ENCODE measurements at places on chromosomes 1 and 21.

GRCh38 chr1:81998165-81998564, 197.4 kb downstream of the ADGRL2 start:
- no peak for DNase-seq

GRCh38 chr21:37028570-37028969, 22.1 kb downstream of the RIPPLY3 start:
- no peak for DNase-seq

DNA sequence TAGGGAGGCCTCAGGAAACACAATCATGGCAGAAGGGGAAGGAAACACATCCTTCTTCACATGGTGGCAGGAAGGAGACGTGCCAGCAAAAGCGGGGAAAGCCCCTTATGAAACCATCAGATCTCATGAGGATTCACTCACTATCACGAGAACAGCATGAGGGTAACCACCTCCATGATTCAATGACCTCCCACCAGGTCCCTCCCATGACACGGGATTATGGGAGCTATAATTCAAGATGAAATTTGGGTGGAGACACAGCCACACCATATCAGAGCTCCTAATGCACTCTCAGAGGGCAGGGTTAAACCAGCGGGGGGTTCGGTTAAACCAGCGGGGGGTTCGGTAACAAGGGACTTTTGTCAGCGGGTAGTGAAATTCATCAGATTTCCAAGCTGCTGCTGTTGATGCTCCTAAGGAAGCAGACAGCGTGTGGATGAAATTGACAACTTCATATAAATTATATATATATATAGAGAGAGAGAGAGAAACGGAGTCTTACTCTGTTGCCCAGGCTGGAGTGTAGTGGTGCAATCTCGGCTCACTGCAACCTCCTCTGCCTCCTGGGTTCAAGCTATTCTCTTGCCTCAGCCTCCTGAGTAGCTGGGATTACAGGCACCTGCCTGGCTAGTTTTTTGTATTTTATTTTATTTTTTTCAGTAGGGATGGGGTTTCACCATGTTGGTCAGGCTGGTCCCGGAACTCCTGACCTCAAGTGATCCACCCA, 4.2 kb downstream of the CSTB start:
- no peak for DNase-seq

DNA sequence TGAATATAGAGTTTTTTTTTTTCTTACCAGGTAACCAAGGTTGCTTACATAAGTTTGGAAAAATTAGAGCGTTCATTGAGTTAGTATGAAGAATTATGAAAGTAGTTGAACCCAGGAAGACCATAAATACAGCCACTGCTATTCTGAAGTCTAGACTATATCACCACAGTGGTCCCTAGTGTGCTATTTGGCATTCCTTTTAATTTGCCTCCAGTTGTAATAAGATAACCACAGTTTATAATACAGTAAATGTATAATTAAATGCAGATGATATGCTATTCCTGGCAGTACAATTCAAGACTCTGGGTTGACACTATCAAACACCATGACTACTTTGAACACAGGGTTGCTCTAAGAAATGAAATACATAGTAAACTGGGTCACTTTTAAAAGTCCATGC, 270.5 kb downstream of the BRINP2 start:
- no peak for DNase-seq

DNA sequence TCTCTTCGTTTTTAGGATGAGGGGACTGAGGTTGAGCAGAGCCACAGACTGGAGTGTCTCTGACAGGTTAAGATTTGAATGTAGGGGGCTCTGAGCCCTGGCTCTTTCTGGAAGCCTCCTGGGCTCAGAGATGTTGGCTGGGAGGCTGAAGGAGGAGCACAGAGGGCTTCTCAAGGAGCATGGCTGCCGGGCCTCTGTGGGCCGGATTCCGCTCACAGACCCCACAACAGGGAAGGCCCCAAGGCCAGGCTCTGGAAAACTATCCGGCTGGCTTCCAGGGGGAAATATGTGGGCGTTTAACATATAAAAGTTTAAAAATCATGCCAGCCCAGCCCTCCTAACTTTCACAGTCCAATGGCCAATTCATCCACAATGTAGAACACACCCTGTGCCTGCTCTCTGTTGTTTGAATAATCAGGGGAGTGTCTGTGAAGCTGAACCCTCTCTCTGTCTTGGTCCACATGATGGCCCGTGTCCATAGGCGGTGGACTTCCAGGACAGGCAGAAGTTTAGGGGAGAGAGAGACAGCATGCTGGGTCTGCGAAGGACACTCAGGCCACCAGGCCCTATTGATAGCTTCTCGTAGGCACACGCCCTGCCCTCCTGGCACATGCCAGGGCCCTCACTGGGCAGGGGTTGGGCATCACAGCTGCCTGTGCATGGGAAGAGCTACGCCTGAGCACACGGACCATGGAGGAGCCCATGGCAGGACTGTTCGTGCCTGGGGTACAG, 10.8 kb downstream of the OBSCN start:
- no peak for DNase-seq

DNA sequence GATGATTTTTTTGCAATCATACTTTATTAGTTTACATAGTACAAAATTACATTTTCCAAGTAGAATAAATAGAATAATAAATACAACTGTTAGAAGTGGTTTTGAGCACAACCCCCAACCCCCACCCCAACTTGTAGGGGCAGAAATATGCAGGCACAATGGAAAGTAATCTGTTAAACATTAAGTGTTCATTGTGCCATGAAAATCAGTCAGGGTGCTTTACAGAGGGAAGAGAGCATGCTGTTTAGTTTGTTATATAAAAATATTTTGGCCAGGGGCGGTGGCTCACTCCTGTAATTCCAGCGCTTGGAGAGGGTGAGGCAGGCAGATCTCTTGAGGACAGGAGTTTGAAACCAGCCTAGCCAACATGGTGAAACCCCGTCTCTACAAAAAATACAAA, 2.6 kb downstream of the OR10T2 start:
- DNase-seq, result no peak

- DNase-seq, result no peak
Observed at GRCh38 chr21:44295646-44296045, 4.2 kb upstream of the PFKL start.

GRCh38 chr1:179545321-179545720, 30.4 kb downstream of the NPHS2 start:
- no peak for DNase-seq

DNA sequence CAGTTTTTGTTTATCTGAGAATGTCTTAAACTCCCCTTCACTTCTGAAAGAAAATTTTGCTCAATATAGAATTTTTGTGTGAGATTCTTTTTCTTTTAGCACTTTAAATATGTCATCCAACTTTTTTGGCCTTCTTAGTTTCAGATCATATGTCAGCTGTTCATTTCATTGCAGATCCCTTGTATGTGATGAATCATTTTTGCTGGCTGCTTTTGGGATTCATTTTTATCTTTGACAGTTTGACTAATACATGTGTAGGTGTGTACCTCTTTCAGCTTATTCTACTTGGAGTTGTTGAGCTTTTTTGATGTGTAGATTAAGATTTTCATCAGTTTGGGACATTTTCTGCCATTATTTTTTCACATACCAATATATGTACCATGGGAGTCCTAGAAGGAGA, 156.8 kb downstream of the FASLG start:
- no peak for DNase-seq

GRCh38 chr1:224929335-224930237, at the start of gene DNAH14:
TSS of gene DNAH14 (plus strand) at chr1:224929675. CDS start at chr1:224952703, 23,028 bp downstream.
- DNase-seq, result no peak

DNA sequence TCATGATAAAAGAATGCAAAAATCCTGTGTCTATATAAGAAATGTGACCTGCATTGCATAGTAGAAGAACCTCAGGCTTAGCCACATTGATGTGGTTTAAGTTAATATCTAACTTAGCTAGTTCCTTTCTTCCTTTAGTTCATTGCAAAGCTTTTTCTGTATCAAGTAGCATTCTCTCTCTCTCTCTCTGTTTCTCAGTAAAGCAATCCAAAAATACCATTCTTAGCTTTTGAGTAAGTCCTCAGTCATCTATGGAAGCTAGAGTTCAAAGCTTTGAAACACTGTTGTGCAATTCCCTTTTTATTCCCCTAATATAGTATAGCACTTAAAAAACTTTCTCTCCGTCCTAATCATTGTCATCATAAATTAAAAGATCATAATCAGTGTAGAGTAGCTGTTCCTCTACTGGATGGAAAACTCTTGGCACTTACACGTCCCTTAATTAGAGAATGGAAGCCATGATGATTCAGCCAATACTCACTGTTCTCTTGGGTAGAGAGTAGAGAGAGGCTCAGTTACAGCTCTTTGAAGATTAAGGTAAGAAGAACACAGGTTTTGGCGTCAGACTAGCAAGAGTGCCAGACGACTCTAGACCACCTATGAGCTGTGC, 350.3 kb upstream of the LYPLAL1 start:
- DNase-seq, result no peak

DNA sequence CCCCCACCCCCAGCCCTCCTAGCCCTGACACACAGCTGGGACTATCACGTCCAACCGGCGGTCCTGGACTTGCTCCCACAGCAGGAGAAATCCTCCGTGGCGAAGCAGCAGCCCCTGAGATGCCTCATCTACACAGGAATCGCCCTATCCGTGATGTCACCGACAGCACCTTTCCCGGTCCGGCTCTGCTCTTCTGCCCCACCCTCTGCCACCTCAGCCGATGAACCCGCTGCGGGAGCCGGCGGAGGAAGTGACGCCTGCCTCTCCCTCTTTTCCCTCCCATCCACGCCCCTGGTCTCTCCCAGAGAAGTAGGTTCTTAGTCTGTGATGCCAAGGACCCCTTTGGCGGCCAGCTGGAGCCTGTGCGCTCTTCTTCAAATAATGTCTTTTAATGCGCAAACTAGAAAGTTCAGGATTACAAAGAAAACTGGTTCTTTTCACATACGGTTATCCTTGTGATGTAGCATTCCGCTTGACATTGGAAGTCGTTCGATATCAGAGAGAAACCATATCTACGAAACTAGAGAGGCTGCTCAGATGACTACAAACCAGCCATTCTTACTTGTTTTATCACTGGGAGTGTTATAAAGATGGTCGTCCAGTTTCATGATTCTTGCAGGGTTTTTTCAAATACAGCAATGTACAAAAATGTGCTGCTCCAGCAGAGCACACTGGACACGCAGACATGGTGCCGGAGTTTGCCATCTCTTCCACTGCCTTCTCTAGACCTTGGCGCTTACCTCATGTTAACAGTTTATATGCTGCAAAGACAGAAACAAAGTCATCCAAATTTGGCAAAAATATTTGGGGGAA, 120.3 kb downstream of the PPIAL4G start:
- DNase-seq, result no peak

DNA sequence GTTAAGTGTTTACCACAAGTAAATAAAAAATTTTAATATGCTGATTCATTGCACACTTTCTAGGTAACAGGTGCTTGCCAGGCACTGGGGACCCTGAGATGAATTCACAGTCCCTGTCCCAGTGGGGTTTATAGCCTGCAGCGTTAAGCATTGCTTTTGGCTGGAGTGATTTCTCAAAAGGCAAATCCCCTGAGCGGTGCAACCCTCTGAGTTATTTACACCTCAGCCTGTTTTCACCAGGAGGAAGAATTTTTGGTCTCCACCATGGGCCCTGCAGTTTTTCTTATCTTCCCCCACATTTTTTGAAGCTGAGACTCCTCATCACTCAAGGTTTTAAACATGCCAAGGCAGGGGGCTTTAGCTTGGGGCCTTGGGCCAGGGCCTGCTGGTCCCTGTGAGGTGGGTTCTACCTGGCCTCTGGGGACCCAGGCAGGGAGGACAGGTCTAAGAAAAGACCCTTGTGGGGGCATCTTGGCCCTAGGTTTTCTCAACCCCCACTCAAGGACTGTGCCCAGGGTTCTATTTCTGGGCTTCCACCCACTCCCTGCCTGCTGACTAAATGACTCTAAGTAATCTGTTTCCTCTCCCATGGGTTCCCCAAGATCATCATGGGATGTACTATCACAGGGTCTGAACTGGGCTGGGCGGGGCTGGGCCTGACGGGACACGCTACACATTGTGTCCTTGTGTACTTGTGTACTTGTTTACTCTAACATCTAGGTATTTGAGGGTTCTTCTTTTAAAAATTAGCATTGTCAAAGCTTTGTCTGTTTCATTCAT, 10.2 kb upstream of the CHIT1 start:
- DNase-seq, result no peak

- DNase-seq, result no peak
Observed at GRCh38 chr1:42209526-42210251, 45.1 kb upstream of the GUCA2A start.

DNA sequence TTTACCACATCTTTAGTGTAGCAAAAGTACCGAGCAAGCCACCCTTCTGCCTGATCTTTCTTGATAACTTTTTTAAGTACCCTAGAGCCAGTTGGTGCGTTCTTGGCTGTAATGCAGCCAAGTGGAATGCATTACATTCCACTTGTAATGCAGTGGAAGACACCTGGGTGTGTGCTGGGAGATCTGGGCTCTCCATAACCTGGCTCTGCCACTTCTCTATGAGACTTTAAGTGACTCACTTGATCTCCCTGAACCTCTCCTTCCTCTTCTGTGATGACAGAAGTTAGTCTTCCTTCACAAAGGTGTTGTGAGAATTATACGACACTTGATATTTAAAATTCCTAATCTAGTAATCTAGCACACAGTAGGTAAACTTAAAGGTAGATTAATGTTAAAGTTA, 35.3 kb upstream of the NFIA start:
- DNase-seq, result no peak

GRCh38 chr1:9826087-9826486, 2.3 kb upstream of the CLSTN1 start:
- DNase-seq, result no peak

- DNase-seq, result no peak
Observed at GRCh38 chr1:241592273-241592958, 47.8 kb downstream of the CHML start.

- DNase-seq, result no peak
Observed at GRCh38 chr1:97340951-97341350, 579.9 kb downstream of the DPYD start.

DNA sequence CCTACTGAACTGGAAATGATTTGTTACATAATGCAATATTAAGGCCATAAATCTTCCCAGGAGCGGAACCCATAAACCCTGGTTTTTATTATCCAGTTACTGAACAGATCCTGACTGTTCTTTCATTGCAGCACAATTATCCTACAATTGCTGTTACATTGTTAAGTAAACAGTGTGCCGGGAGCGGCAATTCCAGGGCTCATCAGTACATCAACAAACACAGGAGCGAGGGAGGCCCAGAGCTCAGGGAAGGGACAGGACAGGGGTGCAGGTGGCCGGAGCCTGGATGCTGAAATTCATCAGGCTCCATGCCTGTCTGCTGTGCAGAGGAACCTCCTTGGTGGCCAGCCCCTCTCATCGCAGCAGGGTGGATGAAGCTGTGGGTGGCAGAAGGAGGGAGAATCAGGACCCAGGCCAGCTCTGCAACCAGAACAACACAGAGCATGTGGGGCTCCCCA, 544.7 kb downstream of the NPHP4 start:
- no peak for DNase-seq

DNA sequence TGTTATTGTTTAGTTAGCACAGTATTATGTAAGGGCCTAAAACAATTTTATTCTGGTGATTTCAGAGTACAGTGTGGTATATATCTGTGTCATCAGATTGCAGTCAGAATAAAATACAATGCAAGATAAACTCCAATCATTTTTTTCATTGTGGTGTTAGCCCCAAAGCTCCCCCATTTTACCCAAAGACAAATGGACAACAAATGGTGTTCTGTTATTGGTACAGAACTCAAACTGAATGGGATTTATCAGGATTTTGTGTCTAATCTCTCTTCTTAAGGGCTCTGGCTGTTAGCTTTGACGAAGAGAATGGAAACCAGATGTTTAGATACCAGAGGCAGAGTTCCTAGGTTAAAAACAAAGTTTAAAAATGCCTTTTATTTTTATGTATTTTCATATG, 163.1 kb upstream of the USP25 start:
- DNase-seq, result no peak

All from activated T-cell treated with anti-CD3 and anti-CD28 coated beads for 1 hour (primary cell).